ENCODE measurements at places on chromosomes 1 and 21.
A peak's percentile ranks its signal among the peaks of the same experiment; 100 is the strongest.

DNA sequence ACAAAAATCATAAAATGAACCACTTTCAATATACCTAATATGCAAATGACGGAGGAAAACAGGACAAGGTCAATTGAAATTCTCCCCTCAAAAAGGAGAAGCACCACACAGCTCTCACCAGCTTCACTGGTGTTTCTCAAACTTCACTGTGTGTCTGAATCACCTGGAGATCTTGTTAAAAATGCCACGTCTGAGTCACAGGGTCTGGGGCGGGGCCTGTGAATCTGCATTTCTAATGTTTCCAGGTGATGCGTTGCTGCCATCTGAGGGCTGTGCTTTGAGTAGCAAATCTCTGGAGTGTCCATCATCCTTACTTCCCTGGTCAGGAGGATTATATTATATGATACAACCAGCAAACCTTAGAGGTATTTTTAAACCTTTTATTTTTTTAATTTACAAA lies 9.0 kb downstream of the CLDN19 start:
- DNase-seq = no peak

DNA sequence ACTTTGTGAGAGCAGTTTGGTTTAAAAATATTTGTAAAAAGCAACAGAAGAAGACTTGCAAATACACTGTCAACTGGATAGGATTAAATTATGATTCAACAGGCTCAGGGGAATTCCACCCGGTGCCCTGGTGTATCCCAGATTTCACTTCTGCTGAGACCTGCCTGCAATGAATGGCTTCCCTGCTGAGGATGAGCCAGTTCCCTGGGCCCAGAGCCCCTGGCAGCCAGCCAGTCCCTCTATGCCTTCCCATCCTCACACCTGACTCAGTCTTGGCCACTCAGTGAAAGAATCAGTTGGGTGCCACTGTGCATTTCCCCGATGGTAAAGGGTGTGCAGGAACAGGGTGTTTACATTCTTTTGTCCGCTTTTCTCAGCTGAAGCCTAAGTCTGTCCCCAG lies 64.4 kb downstream of the KCTD3 start:
- DNase-seq = peak; percentile 45

DNA sequence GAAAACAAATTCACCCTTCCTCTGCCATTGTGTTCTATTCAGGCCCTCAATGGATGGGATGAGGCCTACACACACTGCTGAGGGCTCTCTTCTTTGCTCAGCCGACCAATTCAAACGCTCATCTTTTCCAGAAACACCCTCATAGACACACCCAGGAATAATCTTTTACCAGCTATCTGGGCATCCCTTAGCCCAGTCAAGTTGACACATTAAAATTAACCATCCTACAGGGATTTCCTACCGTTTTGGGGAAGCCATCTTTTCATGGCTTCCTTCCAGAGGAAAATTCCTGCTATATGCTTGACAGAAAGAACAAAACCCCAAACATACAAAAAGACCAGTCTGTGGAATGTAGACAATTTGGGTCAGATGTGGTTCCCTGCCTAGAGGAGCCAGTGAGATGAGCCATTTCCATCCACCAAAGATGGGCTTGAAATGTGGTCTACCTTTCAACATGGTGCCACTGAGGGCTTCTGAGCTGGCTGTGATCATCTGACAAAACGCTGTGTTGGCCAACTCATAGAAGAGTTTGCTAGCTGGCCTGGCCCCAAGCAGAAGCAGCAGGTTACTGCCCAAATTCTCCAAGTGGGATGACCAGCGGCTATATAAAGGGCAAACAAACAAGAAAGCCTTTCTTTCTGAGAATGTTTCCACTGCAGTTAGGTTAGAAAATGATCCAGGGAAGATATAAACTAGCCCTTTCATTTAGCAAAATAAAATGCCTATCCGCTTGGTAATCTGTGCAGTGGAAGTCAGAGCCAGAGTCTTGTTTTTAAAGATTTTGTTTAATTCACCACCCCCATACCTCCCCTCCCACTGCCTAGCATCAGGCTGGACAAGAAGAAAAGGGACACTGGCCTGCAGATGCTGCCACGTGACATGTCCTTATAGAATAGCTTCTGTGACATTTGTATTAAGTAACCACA lies 69.1 kb upstream of the MRPS6 start:
- DNase-seq = no peak

- DNase-seq = no peak
These were observed 143.2 kb downstream of the PBX1 start for GRCh38 chr1:164702216-164702615.

- DNase-seq = no peak
These were observed 283.5 kb downstream of the S1PR1 start for GRCh38 chr1:101520302-101520701.

GRCh38 chr1:32725615-32725982 lies 23.0 kb upstream of the SYNC start:
- no peak for DNase-seq

DNA sequence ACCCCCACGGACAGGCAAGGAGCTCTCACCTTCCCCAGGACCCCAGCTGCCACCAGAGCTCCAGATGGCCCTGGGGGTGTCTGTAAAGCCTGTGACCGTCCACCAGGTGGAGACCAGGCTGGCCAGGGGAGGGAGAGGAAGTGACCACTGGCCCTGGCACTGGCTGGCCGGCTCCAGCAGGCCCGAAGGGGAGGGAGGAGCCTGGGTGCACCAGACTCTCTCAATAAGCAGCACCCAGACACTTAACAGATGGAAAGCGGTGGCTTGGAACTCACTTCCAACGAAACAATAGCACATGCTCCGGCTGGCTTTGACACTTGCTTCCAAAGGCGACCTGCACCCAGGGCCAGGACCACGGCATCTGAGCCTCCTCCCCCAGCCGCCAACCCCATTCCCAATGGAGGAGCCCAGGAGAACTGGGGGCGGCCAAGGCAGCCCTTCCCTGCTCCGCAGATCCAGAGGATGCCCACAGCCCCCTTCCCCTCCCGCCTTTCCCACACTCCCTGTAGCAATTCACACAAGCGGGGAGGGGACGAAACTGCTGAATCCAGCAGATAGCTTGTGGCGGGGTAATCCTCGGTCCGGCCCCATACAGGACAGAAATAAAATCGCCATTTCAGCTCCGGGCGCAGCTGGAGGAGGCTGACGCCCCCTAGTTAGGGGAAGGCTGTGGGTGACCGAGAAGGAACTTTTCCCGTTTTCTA lies 742 bp upstream of the PDE9A start:
- peak; percentile 59 for DNase-seq

- peak; percentile 66 for DNase-seq
These were observed 1.5 kb downstream of the PROX1 start for GRCh38 chr1:213989002-213989855.

DNA sequence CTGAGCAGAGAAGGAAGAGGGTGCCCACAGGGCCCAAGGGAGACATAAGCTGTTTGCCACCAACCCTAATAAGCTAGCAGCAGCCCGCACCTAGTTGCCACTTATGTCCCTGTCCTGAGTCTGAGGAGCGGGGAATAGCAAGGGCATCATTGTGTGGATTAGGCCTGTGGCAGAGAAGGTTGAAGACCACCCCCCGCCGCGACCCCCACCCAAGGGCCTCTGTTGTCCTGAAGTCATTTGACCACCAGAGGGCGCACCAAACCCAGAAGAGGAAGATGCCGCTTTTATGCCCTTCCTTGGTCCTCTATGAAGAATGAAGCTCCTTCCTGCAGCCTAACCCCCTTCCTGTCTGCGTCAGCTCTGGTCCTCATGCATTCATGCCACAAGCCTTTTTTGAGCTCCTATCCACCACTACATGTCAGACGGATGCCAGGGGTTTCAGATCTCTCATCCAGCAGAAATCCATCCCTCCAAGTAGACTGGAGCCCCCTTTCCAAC lies 16.6 kb downstream of the RHBG start:
- peak; percentile 51 for DNase-seq

DNA sequence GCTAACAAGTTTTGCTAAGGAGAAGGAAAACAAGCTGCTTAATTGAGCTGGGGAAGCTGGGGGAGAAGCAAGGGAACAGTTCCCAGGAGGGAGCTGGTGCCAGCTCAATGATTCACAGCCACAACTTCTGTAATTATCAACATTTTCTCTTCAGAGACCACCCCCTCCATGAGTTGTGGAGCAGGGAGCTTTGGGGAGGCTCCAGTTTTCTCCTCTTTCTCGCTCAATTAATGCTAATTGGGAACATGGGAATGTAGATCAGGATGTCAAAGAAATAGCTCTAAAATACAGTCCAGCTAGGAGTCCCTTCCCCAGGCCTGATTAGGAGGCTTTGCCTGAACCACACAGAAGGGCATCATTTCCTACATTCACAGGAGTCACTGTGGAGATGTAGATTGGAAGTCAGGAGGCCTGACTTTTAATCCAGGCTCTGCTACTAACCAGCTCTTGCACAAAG lies 12.1 kb upstream of the MNDA start:
- DNase-seq = no peak

- DNase-seq = no peak
These were observed 171.6 kb upstream of the KAZN start for GRCh38 chr1:14426854-14427253.

GRCh38 chr1:48251821-48252220 lies 29.3 kb downstream of the SLC5A9 start:
- no peak for DNase-seq

GRCh38 chr1:13663969-13664368 lies 36.0 kb upstream of the PRDM2 start:
- DNase-seq = no peak

DNA sequence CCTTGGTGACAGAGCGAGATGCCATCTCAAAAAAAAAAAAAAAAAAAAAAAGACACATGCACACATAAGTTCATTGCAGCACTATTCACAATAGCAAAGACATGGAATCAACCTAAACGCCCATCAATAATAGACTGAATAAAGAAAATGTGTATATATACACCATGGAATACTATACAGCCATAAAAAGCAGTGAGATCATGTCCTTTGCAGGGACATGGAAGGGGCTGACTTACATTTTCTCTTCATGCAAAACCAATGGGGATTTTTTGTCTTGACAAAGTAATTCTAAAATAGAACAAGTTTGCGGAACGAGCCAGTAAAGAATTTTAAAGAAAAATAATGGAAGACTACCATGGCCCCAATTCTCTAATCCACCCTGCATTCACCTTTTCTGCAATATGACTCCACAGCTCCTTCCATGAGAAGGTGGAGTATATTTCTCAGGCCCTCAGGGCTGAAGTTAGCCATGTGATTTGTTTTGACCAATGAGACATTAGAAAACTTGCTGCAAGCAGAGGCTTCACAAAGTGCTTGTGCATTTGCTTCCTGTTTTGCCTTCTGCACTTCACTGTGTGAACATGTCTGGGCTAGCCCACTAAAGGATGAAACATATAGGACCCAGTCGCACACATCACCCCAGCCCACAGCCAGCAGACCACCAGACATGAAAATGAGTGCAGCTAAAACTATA lies 78.8 kb upstream of the NR5A2 start:
- no peak for DNase-seq

- no peak for DNase-seq
These were observed 211.1 kb downstream of the LRRC40 start for GRCh38 chr1:69994241-69994640.

DNA sequence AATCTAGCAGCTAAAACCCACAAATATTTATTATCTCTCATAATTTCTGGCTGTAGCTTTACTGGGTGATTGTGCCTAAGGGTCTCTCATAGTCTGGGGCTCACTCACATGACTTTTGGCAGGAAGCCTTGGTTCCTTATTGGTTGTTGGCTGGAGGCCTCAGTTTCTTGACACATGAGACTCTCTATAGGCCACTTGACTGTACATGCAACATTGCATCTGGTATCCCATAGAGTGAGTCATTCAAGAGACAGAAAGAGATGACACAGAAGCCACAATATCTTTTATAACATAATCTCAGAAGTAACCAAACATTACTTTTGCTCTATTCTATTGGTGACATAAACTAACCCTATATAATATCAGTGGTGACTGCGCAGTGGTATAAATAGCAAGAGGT lies 128.5 kb upstream of the HNRNPU start:
- no peak for DNase-seq

DNA sequence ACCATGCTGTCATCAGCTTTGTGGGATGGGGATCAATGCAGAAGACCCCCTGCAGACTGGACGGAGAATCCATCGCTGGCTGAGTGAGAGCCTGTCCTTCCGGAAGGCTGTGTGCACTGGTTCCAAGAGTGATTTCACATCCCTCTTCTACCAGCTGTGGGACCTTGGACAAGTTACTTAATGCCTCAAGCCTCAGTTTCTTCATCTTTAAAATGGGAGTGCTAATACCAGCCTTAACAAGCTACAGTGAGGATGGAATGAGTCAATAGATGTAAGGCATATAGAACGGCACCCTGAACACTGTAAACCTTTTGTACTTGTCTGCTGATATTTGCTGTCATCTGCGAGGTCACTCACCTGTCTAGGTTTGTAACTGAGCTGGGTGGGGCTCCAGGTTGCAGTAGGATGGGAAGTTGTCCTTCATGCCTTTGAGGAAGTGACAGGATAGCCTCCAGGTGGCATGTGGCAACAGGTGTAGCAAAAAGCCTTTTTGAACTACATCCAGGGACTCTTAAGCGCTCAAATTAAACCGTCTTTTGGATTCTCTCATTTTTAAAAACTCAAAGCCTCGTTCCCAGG lies 27.5 kb downstream of the TMEM51 start:
- DNase-seq = no peak

GRCh38 chr1:179137617-179138255 lies 55.9 kb downstream of the TOR3A start:
- DNase-seq = no peak

DNA sequence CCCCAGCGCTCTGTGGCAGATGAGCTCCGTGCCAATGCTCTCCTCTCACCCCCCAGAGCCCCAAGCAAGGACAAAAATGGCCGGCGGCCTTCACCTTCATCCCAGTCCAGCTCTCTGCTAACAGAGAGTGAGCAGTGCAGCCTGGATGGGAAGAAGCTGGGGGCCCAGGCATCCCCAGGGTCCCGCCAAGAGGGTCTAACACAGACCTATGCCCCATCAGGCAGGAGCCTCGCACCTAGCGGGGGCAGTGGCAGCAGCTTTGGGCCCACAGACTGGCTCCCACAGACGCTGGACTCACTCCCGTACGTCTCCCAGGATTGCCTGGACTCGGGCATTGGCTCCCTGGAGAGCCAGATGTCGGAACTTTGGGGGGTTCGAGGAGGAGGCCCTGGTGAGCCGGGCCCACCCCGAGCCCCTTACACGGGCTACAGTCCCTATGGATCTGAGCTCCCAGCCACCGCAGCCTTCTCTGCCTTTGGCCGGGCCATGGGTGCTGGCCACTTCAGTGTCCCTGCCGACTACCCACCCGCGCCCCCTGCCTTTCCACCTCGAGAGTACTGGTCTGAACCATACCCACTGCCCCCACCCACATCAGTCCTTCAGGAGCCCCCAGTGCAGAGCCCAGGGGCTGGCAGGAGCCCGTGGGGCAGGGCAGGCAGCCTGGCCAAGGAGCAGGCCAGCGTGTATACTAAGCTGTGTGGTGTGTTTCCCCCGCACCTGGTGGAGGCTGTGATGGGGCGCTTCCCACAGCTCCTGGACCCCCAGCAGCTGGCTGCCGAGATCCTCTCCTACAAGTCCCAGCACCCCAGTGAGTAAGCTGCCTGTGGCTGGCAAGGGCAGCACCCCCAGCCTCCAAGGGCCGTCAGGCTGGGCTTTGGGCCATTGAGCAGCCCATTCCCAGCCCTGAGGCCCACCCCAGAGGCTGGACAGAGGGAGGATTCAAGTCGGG lies 8.7 kb downstream of the ZC3H12A start:
- peak; percentile 36 for DNase-seq

- DNase-seq = peak; percentile 39
These were observed 487.3 kb downstream of the SIPA1L2 start for GRCh38 chr1:232142403-232143314.

- DNase-seq = peak; percentile 36
These were observed 1.3 kb downstream of the KDM5B start for GRCh38 chr1:202806845-202807450.

Measured in ovary (tissue), 10 donors.